ENCODE measurements at places on chromosomes 3 and 15.
A peak's percentile ranks its signal among the peaks of the same experiment; 100 is the strongest.

DNA sequence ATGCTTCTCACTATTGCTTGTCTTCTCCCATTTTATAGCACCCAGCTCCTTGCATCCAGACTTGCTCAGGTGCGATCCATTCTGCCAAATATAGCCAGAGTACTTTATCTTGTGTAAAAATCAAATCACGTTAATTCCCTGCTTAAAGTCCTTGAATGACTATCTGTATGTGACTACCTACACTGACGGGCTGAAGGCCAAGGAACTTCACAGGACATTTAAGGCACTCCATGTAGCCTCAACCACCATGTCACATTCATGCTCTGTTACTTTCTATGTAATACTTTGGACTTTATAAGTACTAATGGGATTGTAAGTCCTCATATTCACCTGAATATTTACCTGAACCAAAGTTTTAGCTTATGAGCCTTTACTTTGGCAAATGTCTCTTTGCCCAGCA is 489.9 kb downstream of the MECOM start:
- no peak for DNase-seq

- no peak for DNase-seq
Measured at GRCh38 chr15:39770748-39771689, 11.6 kb downstream of the FSIP1 start.

GRCh38 chr15:88648357-88649214 is 9.8 kb downstream of the ISG20 start:
- no peak for DNase-seq

- DNase-seq: no peak
Measured at GRCh38 chr3:131620977-131621376, 118.2 kb upstream of the MRPL3 start.

DNA sequence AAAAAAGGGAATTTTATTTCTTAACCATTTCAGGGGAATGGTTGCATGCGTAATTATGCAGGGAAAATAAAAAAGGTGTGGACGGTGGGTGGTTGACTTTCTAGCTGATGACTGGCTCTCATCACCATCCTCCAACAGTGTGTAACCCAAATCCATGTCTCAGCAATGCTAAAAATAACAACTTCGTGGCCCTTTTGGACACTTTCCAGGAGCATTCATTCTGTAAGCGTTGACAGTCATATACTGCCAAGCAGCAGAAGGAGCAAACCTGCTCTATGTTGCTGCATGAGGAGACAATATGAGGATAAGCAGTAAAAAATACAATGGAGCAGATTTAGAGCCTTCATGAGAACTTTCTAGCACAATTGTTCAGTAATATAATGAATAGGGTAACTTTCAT is 189.1 kb downstream of the ANXA2 start:
- peak; percentile 44 for DNase-seq

GRCh38 chr3:192802957-192803899 is 75.9 kb upstream of the FGF12 start:
- DNase-seq: peak; percentile 66

- DNase-seq: no peak
Measured at GRCh38 chr3:187497052-187497451, 128.9 kb downstream of the RTP4 start.

DNA sequence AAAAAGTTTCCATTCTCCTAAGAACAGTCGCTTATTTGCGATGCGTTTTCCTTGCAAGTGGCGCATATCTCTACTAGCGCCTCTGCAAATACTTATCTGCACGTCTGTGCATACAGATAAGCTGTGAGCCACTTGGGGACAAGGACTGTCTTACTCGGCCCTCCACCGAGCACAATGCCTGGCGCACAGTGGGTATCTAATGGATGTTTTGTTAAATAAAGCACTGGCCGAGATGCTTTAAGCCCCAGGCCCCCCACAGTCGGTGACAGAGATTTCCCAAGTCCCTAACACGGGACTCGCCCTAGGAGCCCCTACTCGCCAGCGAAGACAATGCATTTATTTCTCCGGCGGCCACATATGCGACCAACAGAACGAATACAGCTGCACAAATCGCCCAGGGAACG is 503 bp downstream of the HLTF start:
- peak; percentile 35 for DNase-seq

- DNase-seq: peak; percentile 17
Measured at GRCh38 chr15:39588531-39589192, 7.8 kb downstream of the THBS1 start.

DNA sequence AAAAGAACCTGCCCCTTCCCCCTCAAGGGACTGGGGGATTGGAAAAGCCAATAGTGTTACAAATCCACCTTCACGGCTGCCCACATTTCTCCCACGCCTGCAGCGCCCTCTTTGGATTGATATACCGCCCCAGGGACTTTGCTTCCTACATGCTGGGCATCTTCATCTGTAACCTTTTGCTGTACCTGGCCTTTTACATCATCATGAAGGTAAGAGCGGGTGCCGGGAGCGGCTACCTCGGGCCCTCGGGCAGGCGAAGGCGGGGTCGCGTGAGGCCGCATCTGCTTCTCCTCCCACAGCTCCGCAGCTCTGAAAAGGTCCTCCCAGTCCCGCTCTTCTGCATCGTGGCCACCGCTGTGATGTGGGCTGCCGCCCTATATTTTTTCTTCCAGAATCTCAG is 73.1 kb downstream of the USF3 start:
- DNase-seq: peak; percentile 28

DNA sequence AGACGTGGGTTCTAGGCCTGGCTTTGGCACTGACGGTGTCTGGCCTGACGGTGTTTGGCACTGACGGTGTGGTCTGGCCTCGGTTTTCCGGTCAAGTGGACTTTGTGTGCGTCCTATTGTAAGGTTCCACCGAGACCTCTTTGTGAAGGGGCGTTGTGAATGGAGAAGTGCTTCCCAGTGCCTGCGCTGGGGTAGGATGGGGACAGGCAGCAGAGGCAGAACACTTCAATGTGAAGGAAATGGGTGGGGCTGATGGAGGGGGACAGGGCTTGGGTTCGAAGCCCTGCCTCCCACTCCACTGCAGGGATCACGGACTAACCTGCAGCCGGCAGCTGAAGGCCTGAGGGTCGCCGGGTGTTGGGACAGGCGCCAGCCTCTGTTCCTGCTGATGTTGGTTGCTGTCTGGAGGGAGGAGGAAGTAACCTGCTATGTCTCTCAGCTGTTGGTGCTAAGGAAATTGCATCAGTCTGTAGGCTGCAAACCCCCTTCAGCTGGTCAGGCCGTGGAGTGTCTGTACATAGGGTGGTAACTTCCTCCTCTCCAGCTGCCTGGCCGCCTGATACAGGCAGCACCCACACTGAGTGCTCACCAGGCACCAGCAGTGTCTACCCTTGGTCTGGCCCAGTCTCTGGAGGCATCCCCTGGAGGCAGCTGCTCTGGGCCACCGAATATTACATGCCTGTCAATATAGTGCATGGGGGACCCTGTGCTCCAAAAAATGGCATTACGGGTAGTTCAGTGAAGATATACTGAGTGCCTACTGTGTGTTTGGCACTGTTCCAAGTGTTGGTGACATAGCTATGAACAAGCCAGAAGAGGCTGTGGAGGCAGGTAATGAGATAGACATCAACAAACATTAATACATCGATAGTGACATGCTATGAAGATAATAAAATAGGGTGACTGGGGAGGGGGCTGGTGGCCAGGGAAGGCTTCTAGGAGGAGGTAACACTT is 1.1 kb downstream of the TM6SF1 start:
- DNase-seq: peak; percentile 42

GRCh38 chr3:140468407-140468806 is 209.5 kb upstream of the TRIM42 start:
- DNase-seq: no peak

- DNase-seq: no peak
Measured at GRCh38 chr3:108899530-108899929, 54.1 kb downstream of the GUCA1C start.

DNA sequence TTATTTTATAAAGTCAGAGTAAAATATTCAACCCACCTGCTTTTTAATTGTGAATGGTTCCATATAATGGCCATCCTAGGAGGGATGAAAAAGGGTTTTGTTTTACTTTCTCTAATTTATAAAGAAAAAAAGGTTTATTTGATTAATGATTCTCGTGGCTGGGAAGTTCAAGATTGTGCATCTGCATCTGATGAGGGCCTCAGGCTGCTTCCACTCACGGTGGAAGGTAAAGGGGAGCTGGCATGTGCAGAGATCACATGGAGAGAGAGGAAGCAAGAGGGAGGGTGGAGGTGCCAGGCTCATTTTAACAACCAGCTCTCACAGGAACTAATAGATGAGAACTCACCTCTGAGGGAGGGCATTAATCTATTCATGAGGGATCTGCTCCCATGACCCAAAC is 27.7 kb upstream of the TRA2B start:
- no peak for DNase-seq

- DNase-seq: peak; percentile 20
Measured at GRCh38 chr3:183149915-183150750, 12.4 kb downstream of the LAMP3 start.

GRCh38 chr15:33454996-33455395 is 144.2 kb downstream of the RYR3 start:
- DNase-seq: no peak

DNA sequence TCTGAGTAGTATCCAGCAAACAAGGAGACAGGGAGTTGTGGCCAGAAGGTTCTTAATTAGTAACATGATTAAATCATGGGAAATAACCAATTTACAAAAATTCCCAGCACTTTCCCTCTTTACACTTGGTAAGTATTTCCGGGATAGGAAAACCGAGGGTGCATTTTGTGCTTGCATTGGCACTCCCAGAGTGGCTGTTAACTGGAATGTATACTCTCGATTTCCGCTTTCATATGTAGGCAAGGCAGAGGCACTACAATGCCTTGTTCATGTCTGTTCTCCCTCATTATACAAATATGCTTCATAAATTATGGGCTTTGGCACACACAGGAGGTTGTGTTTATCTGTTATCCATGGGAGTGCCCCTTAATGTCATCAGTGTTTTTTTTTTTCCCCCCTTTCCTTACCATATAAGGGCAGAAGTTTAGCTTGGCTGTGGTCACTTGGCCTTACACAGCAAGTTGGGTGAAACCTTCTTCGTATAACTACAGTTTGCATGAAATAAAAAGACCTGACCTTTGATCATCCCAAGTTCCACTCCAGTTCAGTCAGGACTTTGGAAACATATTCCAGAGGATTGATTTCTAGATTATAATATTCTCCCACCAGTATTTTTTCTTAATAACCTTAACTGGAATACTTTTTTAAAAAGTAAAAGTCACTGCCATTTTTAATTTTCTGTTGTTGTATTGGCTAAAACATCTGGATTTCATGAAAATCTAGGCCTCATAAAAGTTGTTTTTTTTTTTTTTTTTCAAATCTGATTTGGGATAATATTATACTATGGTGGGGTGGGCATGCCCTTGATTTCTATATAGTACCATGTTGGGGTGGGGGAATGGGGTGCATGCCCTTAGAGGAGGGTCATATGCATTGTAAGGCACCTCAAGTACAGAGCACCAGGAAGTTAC is 8.9 kb downstream of the TPM1 start:
- DNase-seq: no peak

- DNase-seq: peak; percentile 68
Measured at GRCh38 chr15:52822475-52822874, 32.3 kb upstream of the ONECUT1 start.

DNA sequence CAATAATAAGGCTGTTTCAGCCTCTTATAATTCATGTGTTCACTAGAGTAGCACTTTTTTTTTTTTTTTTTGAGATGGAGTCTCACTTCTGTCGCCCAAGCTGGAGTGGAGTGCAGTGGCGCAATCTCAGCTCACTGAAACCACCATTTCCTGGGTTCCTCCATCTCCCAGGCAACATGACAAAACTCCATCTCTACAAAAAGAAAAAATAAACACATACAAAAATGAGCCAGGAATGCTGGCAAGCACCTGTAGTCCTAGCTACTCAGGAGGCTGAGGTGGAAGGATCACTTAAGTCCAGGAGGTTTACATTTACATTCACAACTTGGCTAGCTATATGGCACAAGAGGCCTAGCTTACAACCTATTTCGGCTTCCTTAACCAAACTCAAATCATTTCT is 6.8 kb downstream of the USP4 start:
- no peak for DNase-seq

- DNase-seq: peak; percentile 12
Measured at GRCh38 chr3:137792626-137793271, 28.6 kb downstream of the SOX14 start.

DNA sequence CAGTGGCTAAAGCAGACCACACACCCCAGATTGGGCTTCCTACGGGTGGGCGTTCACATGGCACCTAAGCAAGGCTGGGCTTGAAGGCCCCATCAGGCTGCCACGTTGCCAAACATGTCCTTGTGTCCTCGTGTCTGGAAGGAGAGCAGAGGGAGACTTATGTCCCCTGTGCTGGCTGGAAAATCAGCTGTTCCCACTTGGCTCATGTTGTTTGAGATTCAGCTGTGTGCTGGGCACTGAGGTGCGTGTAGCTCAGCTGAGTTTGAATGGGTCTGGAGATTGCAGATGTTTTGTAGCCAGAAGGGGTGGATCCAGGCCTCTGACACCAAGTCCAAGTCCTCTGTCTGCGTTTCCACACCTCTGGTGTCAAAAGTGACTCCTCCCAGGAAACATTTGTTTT is 34.6 kb downstream of the RLBP1 start:
- DNase-seq: no peak

GRCh38 chr3:149706905-149707304 is 45.4 kb downstream of the COMMD2 start:
- no peak for DNase-seq

- DNase-seq: no peak
Measured at GRCh38 chr3:149368674-149369497, 8.6 kb downstream of the TM4SF1 start.

DNA sequence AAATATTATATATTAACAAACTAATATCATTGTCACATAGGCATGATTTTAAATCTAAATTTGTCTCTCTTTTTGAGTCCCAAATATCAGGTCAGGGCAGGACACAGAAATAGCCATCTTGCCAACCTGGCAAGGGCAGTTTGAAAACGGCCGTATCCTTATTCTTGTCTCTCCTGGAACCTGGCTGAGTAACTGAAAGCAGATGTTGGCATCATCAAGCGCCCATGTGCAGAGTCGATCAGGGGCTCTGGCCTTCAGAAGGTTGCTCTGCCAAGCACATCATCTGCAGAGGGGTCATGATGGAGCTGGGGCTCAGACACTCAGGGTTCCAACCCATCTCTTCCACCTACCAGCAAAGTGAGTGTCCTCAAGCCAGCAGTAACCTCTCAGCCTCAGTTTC is 55.2 kb upstream of the OCA2 start:
- DNase-seq: no peak

DNA sequence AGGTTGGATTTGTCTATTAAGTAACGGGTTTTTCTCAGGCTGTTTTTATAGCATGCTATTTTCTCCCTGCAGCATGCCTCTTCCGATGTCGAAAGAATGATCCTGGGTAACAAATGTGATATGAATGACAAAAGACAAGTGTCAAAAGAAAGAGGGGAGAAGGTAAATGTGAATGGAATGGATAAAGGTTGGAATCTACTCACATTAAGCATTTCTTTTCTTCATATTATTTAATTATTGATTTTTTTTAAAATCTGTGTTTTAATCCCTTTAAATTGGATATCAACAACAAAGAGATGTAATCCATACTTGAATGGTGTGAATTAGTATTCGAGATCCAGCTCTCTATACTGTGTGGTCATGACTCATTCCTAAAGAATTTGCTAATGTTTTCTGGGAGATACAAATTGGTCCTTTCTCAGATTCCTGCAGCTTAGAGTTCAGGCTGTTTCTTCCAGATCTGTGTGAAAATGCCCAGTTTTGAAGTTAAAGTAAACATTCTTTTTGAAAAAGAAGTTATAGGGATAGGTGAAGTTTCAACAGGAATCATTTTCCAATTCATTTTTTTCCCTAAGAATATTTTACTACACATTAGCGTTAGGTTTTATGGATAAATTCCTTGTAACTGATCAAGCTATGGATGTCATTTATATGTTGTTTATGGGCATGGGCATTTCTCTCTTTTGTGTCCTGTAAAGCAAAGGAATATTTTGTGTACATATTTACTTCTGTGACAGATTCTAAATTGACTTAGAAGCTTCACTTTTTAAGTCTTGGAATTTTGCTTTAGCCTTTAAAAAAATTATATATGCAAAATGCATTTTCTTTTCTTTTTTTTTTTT is 20.8 kb upstream of the APH1B start:
- peak; percentile 58 for DNase-seq
